ENCODE measurements at places on chromosomes 7 and 10.

DNA sequence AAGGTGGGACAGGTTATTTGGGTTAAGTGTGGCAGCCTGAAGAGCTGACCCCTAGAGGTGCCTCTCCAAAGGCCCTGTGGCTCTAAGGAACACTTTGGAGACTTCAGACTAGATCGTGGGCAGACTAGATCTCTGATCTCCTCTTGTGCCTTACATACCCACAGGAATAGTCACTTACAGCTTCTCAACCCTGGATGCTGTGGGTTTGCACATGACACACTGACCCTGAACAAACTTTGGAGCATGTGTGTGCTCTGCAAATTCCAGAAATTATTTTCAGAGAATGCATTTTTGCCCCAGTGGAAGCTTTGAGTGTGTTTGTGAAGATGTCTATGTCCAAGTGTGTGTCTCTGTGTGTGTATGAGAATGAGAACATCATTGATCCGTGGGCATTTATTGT, 119.6 kb downstream of the EMX2 start:
- no peak for DNase-seq

GRCh38 chr7:92425311-92425947, 21.9 kb upstream of the GATAD1 start:
- DNase-seq, result no peak

- no peak for DNase-seq
These were observed 192.3 kb downstream of the DNAJC1 start for GRCh38 chr10:21811245-21811585.

- DNase-seq, result peak; percentile 35
These were observed 172.6 kb downstream of the FAM107B start for GRCh38 chr10:14601872-14602725.

DNA sequence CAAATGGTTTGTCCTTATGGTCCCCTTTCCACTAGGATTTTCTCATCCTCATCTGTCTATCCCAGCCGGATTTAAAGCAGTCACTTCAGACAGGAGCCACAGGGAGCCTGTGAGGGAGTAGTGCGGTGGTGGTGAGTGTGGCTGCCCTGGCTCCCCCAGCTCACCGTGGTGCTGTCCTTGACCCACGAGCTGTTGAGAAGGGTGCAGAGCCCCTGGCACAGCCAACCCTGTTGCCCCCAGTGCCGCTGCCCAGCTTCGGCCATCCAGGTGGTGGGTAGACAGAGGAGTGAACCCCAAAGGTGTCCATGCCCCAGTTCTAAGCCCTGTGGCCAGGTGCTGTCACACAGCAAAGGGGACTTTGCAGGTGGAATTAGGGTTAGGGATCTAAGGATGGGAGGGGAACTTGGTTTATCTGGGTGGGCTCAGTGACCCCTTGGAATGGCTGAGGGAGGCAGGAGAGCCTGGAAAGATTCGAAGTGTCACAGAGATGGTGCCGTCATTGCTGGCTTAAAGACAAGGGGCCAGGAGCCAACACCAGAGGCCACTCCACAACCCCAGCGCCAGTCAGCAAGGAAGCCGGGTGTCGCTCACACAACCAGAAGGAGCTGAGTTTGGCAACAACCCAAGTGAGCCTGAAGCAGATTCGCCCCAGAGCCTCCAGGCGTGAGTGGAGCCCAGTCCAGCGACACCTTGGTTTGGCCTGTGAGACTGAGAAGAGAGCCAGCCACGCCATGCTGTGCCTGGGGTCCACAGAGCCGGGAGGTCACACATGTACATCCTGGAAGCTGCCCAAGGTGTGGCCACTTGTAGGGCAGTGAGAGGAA, 142.4 kb downstream of the ADCY1 start:
- DNase-seq, result no peak
